ENCODE measurements at places on chromosomes 2 and 18. TPM values are rescaled to one million over a fixed set of nuclear protein-coding genes. Genes with fewer than 3 reads are reported as not detected.

Gene EGR4
- total RNA-seq = not detected

Gene TM4SF20
- total RNA-seq = not detected

Gene MRPS9
- total RNA-seq = 16.8 TPM

Gene TBR1
- not detected for total RNA-seq

Gene NT5C1B
- not detected for total RNA-seq

Gene TEX44
- total RNA-seq = not detected

Gene LCT
- not detected for total RNA-seq

Gene PHLPP1
- 9.3 TPM for total RNA-seq

Gene CDH7
- not detected for total RNA-seq

Gene LYG2
- total RNA-seq = not detected

Gene SIX3
- total RNA-seq = not detected

Gene PROKR1
- total RNA-seq = not detected

Gene PSMA8
- total RNA-seq = not detected

Gene ALPI
- not detected for total RNA-seq

Gene WNT6
- not detected for total RNA-seq

Gene TUBA4B
- total RNA-seq = not detected

Gene GPR55
- total RNA-seq = not detected

Gene DSG4
- total RNA-seq = not detected

Gene NOSTRIN
- total RNA-seq = not detected

Gene RNF144A
- 9.5 TPM for total RNA-seq

Gene CHRNG
- total RNA-seq = not detected

Gene CRACDL
- 17.0 TPM for total RNA-seq

Gene ATIC
- total RNA-seq = 109 TPM

Gene SH3RF3
- total RNA-seq = 58.8 TPM

Gene C2orf80
- not detected for total RNA-seq

Gene DPYSL5
- total RNA-seq = 0.25 TPM

Gene SP5
- total RNA-seq = not detected

Gene TOGARAM2
- 0.07 TPM for total RNA-seq

Gene CRYGD
- not detected for total RNA-seq

Gene SNORC
- total RNA-seq = 2.2 TPM

Gene AKAIN1
- not detected for total RNA-seq

Gene DUSP2
- total RNA-seq = 1.1 TPM

Gene PNKD
- total RNA-seq = 28.9 TPM

Gene TDRD15
- 0.10 TPM for total RNA-seq

Gene LOXHD1
- not detected for total RNA-seq

Gene SERPINB3
- total RNA-seq = not detected

Gene PLCD4
- 4.1 TPM for total RNA-seq

Gene IL36RN
- total RNA-seq = not detected

Gene TEKT4
- total RNA-seq = not detected

Gene VAPA
- 143 TPM for total RNA-seq

Gene CAMKMT
- total RNA-seq = 12.2 TPM

Gene GPR39
- total RNA-seq = not detected

Gene NPHP1
- total RNA-seq = 3.3 TPM

Gene SERPINB13
- total RNA-seq = not detected

Gene ERLEC1
- total RNA-seq = 71.4 TPM

Gene SIX2
- total RNA-seq = 35.0 TPM

Gene NCKAP5
- total RNA-seq = 0.87 TPM

Gene NYAP2
- not detected for total RNA-seq

Gene TRABD2A
- total RNA-seq = 1.2 TPM
